ENCODE measurements at places on chromosomes 11 and 22. TPM values are rescaled to one million over a fixed set of nuclear protein-coding genes. Genes with fewer than 3 reads are reported as not detected.

The MPPED2 gene
- total RNA-seq: not detected

The CADM1 gene
- 0.91 TPM for total RNA-seq

The OSBPL5 gene
- total RNA-seq: 3.0 TPM

The LMNTD2 gene
- 1.6 TPM for total RNA-seq

The PRR5L gene
- total RNA-seq: 8.1 TPM

The DGAT2 gene
- total RNA-seq: 1.9 TPM

The PATE2 gene
- total RNA-seq: not detected

The UBQLN3 gene
- not detected for total RNA-seq

The TMPRSS4 gene
- total RNA-seq: not detected

Measured in T-helper 2 cell treated with Interferon-gamma antibody and Interleukin-4, amounts not matched to agents 100 ng/mL and 5 ng/mL, for 36 hours (primary cell).